ENCODE measurements at places on chromosomes 12 and 14.
A peak's percentile ranks its signal among the peaks of the same experiment; 100 is the strongest.

DNA sequence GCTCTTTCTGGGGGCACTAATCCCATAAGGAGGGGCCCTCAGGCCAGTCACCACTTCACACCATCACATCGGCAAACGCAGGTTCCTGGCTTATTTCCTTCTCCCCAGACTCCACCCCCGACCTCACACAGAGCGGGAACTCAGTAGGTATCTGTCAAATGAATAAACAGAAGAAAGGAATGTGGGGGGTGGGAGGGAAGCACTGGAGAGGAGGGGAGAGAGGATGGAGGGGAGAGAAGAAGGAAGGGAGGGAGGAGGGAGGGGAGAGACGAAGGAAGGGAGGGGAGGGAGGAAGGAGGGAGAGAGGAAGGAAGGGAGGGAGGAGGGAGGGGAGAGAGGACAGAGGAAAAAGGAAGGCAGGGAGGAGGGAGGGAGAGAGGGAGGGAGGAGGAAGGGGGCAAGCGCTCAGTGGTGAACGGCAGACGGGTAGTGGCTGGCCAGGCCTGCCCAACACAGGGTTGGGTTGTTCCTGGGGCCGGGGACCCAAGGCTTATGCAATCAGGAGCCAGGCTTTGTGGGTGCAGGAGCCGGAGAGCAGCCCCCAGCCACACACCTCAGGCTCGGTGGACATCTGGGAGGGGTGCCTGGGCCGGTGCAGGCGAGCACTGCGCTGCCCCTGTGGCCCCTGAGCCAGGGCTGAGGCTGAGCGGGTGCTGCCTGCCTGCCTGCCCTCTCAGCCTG, 52.6 kb upstream of the FBRSL1 start:
- DNase-seq = peak; percentile 61

- no peak for DNase-seq
These were observed 90.4 kb downstream of the ADGRD1 start for GRCh38 chr12:131044136-131044535.

DNA sequence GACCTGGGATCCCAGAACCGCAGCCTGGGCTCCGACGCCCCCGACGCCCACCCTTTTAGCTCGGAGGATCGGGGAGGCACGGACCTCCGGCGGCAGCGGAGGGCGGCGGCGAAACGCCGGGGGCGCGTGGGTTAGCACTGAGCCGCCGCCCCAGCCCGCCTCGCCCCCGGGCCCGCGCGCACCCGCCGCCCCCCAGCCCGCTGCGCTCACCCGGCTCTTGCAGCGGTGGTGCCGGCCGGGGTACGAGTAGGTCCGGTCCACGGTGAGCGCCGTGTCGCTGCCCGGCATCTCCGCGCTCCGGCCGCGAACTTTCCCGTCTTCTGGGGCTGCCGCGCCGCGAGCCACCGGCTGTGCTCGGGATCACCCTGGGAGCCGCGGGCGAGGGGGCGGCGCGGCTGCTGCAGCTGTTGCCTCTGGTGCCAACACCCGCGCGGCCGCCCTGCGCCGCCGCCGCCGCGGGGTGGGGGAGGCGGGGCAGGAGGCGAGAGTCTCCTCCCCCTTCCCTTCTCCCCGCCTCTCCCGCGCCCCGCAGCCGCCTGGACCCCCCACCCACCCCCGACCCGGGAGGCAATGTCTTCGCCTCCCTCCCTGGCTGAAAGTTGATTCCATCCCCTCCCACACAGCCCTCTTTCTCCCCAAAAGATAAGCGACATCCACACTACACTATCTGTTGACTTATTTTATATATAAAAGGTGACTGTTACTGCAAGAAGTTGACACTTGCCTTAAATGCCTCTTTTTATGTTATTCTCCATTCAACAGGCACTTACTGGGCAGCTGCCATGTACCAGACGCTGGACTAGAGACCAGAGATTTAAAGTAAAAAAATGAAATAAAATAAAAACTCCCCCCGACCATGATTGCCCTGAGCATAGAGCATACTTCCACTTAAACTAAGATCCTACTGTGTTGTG, at the start of gene TMCC3:
Gene TMCC3 (minus strand): TSS at position 415 of the 914 bp plus-strand sequence. CDS start 127 bp downstream, at position 288.
- peak; percentile 76 for DNase-seq

DNA sequence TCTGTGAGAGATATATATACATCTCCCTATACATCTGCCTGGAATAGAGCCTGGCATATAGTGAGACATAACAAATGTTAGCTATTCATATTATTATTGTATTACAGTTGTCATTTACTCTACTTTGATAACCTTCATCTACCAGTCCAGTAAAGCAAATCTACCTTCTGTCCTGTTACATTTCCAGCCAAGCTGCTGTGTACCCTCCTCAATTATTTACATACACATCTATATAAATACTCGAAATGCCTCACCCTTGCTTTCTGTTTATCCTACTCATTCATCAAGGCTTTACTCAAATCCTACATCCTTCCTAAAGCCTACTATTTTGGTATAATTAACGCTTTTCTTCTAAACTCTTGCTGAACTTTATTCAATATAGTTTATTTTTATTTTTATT, 8.7 kb downstream of the ZBTB1 start:
- DNase-seq = no peak

- no peak for DNase-seq
These were observed 6.2 kb upstream of the SLC15A4 start for GRCh38 chr12:128829861-128830504.

DNA sequence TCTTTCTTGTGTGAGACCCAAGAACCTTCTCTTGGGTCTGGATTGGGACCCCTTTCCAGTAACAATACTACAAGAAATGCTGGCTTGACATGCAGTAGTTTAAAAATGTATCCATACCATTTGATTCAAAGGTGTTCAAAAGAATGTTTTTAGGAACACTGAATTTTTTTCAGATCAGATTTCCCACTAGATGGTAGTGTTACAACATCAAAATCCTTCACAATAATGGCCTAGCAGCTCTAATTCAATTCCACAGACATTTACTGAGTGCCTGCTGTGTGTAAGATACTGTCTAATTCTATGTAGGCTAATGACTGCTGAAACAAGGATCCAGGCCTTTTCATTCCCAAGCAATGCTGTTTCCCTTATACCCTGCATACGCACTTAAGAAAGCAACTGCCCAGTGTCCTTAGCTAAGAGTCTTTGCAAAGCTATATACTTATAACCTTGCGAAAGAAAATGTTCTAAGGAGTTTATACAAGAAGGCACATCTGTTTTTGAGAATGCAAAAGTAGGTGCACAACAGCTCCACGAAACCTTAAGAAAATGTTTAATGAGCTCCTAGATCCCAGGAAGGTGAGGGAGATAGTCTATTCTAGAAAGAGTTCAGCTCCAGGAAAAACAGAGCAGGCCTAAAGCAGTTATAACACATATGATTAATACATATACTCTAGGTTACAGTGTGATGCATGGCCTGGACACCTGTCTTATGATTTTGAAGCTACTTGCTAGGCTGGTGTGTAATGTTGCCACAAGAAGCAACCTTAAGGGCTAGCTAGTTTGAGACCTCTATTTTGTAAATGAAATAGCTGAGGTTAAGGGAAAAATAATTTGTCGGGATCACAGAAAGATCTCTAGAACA, 50.9 kb upstream of the PKP2 start:
- DNase-seq = peak; percentile 49

DNA sequence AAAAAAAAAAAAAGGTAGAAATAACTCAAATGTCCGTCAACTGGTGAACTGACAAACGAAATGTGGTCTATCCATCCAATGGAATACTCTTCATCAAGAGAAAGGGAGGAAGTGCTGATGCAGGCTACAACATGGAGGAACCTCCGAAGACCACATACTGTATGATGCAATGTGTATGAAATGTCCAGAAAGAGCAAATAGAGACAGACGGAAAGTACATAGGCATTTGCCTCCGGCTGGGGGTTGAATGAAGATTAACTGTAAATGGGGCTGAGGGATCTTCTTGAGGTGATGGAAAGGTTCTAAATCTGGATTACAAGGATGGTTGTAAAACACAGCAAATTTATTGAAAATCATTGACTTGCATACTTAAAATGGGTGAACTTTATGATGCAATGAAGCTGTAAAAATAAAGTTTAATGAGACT, 35.4 kb downstream of the DLK1 start:
- peak; percentile 28 for DNase-seq

DNA sequence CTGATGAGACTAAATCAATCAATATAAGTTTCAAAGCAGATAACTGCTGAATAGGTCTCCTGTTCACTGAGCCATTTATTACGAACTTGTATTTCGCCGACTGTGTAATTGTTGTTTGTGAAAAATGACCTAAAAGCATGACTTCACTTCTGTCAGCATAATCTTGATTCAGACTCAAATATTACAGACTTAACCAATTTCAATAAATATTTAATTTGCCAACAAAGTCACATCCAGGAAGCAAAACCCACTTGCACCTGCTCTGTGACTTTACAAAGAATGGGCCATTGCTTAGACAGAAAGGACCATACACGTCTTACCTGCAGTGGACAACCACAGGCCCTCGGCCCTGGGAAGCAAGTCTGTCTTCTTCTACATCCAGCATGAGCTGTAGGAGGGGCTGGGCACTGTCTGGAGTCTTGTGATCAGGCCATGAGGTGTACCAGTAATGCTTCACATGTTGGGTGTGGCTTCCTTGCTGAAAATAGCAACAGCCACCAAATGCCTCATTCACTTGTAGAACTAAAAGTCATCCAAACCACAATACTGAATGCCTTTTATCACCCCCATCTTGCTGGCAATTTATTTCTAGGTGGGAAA, 23.5 kb upstream of the PTPRB start:
- no peak for DNase-seq

- no peak for DNase-seq
These were observed 16.0 kb upstream of the ZNF410 start for GRCh38 chr14:73870525-73871235.

GRCh38 chr12:5873281-5873919, 71.7 kb downstream of the ANO2 start:
- no peak for DNase-seq

GRCh38 chr12:53172352-53172751, 8.2 kb upstream of the ZNF740 start:
- no peak for DNase-seq

GRCh38 chr12:93980711-93981110, 167.7 kb upstream of the PLXNC1 start:
- DNase-seq = no peak

DNA sequence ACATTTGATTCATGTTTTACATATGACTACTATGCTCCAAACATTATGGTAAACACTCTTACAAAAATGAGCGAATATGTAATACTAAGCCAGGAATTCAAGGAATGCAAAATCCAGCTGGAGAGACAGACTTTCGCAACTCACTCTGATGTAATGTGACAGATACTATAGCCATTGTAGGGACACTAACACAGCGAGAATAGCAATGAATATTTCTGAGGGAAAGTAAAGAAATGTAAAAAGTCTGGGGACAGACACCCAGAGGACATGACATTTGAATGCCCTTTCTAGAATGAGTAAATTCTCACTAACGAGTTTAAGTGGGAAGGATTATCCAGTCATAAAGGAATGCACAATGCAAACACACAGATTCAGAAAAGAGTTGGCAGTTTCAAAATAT, 121.9 kb downstream of the PIK3C2G start:
- peak; percentile 62 for DNase-seq

GRCh38 chr12:1348606-1349005, 245.8 kb downstream of the FBXL14 start:
- no peak for DNase-seq

DNA sequence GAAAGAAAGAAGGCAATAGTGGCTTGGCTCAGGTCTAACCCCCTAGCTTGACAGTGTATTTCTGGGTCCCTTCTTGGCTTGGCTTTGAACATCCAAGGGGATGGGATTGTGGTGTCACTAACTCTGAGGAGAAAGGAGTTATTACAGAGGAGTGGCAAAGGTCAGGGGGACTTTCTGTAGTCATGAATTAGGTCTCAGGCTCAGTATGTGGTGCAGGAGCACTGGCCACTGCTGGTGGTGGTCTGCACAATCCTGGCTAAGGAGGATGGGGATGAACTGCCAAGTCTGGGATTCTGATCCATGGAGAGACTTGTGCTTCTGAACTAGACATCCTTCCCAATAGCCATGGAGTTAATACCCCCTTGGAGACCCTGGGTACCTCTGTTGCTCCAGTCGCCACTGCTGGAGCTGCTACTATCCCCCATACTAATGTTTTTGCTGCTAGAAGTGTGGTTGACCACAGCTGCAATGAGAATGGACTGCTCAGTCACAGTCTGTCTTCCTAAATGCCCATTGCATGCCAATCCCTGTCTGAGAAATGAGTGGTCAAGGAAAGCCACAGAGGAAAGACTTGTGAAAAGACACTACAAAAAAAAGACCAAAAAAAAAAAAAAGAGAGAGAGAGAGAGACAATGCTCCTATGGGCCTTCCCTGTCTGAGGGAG, 32.5 kb downstream of the KRT76 start:
- DNase-seq = no peak

GRCh38 chr12:89568484-89568883, 42.6 kb upstream of the POC1B start:
- DNase-seq = no peak

DNA sequence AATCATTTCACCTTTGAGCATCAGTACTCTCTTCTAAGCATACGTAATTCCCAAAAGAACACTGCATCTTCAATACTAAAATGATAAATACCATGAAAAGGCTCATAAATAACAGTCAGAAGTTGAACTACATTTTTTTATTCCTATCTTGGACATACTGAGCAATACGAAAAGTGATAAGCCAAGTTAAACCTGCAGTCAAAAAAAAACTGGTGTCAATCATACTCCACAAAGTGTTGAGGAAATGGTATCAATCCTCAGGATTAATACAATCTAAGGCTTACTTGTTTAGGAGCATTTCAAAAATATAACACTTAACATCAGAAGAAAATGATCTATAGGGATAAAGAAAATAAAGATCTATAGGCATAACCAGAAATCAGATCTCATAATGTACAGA, 5.5 kb downstream of the BTG1 start:
- no peak for DNase-seq

- no peak for DNase-seq
These were observed 89.2 kb upstream of the TMEM263 start for GRCh38 chr12:106866426-106867080.

DNA sequence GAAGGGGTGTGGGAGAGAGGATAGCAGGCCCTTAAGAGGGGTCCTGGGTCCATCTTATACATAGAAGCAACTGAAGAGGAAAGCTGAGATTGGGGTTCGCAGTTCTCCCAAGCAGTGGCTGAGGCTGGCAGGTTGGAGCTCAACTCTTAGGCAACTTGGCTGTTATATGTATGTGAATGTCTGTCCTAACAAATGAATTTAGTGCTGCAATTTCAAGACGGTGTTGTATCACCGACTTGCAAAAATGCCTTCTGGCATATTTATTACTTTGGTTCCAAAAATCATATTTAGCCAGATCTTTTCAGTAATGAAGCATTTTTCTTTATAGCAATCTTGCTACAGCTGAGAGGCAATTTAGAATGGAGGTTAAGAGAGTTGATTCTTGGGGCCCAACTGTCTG, 148.3 kb downstream of the AKAP6 start:
- DNase-seq = no peak
